ENCODE measurements at places on chromosomes 7 and 10.

DNA sequence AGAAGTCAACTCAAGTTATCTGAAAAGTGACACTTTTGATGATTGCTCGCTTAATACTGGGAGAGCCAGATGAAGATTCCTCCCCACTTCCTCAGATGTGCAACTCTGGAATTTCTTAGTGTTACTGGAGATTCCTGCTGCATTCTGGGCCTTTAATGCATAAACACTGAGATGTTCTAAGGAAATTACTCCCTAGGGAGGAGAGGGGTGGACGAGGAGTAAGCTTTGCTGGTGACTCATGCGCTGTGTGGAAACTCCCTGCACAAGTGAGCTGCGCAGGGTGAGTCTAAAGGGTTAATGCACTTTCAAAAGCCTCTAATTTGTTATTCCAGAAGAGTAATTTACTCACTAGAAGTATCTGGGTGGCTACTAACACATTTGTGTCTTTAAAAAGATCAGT is 46.3 kb downstream of the EGFR start:
- DNase-seq = no peak

DNA sequence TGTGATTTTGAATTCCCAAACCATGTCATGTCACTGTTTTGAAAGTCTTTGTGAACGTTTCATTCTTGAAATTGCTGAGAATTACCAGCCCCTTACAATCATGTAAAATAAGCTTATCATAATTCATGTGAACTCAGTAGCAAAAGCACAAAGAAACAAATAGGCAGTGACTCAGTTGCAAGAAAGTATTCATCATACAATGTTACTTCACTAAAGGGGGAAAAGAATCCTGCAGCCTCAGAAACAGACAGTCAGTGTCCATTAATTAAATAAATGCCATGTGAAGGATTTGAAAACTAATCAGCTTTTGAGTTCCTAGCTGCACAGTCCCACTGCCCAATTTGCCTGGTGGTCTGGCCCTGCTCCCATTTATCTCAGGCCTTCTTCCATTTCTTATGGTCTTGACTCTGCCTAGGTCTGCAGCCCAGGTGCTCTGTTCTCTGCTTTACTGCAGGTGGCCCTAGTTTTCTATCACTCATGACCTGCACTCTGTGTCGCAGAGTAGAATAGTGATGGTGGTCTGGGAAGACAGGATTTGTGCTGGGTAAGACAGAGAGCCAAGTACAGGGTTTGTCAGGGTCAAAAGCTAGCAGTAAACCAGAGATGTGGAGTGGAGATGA is 99.7 kb downstream of the PLCE1 start:
- DNase-seq = no peak

DNA sequence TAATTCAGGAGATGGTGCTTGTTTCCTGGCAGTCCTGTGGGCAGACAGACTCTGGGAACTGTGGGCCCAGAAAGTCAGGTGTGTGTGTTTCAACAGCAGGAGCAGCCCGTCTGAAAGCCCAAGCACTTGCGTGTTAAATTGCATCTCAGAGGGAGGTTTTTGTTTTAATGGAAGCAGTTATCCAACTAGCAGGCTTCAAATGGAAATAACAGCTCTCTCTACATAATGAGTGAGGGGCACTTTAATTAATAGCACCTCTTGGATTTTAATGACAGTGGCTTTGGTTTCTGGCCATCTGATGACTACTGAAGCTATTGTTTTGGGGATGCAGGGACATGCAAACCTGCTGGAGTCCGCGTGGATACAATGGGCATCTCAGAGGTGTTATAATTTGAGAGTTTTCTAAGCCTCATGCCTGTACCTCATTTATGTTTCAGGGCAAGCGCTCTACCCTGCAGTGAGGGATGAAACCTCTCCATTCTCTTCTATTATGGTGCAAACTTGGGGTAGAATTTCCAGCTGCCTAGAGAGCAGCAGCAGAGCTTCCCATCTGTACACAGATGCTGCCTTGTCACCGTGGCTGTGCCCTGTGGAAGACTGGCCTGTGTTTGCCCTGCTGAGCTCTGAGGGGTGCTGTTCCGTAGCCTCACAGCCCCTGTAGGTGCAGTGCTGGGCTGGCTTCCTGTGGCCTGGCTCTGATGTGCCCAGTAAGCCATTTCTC is 206.6 kb upstream of the GPR26 start:
- no peak for DNase-seq

DNA sequence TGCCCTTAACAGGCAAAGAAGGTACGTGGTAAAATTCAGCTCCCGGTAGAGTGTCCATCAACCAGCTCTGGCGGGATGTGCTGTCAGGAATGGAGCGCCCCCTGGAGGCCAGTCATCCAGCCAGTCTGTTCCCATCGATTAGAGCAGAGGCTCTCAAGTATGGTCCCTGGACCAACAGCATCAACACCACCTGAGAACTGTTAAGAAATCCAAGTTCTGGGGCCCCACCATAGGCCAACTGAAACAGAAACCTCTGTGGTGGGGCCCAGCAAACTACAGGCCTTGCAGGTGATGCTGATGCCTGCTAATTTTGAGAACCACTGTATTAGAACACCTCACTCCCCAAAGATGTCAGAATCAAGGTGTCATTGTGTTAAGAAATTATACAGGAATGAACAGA is 109.2 kb downstream of the DPY19L1 start:
- peak; percentile 22 for DNase-seq

- DNase-seq = no peak
Measured at GRCh38 chr10:103598654-103599115, 105.2 kb downstream of the NEURL1 start.

GRCh38 chr7:317643-318405 is 27.9 kb downstream of the FOXL3 start:
- DNase-seq = no peak

DNA sequence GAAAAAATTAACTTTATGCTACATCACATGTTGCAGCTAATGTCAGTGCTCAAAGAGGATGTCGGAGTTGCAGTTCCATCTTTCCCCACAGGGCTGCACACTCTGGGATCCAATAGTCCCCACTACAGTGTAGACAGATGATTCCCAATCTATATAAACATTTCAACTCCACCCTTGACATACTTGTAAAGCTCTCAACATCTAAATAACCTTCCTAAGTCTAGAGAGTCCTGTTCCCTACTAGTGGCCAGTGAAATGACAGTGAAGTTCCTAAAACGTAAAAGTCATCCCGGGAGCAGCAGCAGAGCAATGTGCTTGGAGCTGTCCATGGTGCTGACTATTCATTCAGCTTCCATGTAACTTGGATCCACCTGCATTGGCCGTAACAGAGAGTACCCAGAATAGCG is 145.1 kb downstream of the GRM8 start:
- no peak for DNase-seq

DNA sequence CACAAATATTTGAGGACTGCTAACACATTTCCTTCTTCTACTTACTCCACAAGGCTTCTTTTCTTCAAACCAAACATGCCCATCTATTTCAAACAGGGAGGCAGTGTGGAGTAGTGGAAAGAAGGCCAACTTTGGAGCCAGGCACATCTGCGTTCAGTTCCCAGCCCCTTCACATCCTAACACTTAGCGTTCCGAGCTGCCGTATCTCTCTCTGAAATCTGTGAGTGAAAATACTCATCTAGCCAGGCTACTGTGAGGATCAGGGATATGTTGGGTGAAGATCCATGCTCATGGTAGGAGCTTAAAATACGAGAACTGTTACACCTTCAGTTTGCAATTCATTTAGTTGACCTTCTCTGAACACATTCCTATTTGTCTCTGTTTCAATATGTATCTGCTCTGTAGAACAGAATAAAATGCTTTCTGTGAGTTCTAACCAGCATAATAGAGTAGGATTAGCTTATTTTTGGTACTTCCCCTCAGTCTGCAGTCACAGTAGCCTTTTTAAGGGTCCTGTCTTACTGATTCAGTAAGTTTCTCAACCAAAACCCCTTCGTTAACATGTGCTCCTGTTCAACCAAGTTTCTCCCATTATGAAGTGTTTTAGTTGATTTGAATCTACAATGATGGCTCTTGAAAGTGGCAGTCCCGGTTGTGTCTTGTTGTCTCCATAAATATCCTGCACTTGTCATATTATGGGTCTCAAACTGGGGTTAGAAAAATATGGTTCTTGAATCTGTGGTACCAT is 3.3 kb upstream of the MEST start:
- DNase-seq = no peak

- no peak for DNase-seq
Measured at GRCh38 chr7:114864278-114864677, 57.6 kb upstream of the MDFIC start.

GRCh38 chr7:128940494-128941322 is 3.0 kb downstream of the IRF5 start:
- DNase-seq = peak; percentile 83

- no peak for DNase-seq
Measured at GRCh38 chr10:110002801-110003523, 4.8 kb upstream of the ADD3 start.

- no peak for DNase-seq
Measured at GRCh38 chr10:48214716-48215485, 59.6 kb downstream of the FRMPD2 start.

DNA sequence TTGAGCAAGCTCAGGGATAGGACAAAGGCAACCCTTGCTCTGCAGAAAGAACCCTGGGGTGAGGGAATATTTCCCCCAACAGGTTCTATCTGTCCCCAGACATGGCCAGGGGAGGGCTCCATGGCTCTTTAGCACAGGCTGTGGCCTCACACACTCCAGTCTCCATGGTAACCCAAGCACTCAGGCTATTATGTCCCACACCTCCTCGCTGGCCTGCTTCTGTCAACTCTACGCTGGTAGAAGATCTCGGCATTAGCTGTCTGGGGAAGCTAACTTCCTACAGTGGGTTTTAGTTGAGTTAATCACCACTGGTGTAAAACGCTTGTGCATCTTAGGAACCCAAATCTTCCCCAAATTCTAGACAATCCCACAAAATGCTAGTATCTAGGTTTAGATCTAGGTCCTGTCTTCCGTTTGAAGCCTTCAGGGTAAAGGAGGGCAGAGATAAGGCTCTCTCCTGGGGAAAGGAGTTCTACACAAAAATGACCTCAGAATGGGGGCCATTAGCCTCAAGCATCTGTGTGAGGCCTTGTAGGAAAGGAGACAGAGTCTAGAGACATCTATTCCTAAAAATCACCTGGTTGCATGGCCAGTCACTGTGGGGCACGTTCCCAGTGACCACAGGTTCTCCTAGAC is 36.7 kb upstream of the SLIT1 start:
- no peak for DNase-seq

GRCh38 chr7:107978815-107979408 is 24.0 kb downstream of the LAMB1 start:
- DNase-seq = no peak

DNA sequence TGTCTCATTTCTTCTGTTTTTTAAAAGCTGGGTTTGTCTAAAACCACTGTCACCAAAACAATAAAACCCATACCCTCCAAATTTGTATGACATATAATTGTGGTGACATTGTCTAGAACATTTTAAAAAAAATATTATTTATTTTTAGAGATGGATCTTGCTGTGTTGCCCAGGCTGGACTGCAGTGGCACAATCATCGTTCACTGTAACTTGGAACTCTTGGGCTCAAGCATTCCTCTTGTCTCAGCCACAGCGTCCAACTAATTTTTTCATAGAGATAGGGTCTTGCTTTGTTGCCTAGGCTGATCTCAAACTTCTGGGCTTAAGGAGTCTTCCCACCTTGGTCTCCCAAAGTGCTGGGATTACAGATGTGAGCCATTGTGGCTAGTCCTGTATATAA is 116.5 kb downstream of the CCNY start:
- no peak for DNase-seq

GRCh38 chr10:69885379-69886013 is 83.8 kb downstream of the COL13A1 start:
- no peak for DNase-seq

DNA sequence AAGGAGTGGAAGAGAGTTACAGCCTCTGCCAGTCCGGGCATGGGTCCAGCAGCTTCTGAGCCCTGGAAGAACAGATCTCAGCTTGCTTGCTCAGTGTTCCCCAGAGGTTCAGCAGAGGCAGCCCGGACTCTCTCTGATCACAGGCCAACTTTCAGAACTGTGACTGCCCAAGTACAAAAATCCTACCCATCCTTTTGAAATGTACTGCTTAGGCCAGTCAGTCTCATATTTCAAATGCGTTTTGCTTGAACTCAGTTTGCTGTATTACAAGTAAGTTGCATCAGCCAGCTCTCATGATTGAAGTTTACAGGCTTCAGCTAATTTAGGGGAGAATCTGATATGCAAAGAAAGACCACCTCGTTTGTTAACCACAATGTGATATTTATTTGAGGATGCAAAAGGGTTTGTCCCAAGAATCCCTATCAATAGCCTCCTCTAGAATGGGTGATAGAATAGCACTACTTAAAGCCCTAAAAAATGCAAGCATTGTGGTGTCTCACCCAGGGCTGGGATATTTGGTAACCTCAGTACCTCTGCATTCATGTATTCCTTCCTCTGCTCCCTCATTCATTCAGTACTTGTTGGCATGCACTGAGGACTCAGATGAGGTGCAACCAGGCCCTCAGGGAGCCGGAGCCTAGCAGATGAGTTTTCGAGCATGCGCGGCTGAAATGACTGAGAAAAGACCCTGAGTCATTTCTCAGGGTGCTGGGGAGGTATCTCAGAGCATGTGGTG is 7.0 kb downstream of the AIMP2 start:
- DNase-seq = peak; percentile 56

GRCh38 chr7:17274551-17275245 is 23.8 kb upstream of the AHR start:
- DNase-seq = no peak

DNA sequence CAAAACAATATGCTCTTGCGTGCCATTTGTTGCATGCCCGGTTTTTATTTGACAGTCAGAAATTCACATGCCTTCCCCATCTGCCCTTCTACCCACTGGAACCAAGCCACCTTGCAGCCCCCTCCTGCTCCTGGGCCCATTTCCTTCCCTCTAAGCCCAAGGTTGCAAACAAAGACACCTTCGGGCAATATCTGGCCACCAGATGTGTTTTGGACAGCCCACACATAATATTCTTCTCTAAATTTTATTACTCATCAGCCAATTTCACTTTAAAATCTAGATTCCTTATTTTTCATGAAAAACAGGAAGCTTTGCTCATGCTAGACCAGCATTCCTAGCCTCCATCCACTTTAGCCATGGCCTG is 18.2 kb upstream of the C10orf105 start:
- DNase-seq = no peak

GRCh38 chr7:20786049-20786412 is 655 bp downstream of the SP8 start:
- DNase-seq = no peak

- DNase-seq = no peak
Measured at GRCh38 chr10:44818041-44818649, 93.0 kb upstream of the TMEM72 start.

GRCh38 chr10:69125554-69125953 is 1.6 kb downstream of the VPS26A start:
- DNase-seq = no peak

DNA sequence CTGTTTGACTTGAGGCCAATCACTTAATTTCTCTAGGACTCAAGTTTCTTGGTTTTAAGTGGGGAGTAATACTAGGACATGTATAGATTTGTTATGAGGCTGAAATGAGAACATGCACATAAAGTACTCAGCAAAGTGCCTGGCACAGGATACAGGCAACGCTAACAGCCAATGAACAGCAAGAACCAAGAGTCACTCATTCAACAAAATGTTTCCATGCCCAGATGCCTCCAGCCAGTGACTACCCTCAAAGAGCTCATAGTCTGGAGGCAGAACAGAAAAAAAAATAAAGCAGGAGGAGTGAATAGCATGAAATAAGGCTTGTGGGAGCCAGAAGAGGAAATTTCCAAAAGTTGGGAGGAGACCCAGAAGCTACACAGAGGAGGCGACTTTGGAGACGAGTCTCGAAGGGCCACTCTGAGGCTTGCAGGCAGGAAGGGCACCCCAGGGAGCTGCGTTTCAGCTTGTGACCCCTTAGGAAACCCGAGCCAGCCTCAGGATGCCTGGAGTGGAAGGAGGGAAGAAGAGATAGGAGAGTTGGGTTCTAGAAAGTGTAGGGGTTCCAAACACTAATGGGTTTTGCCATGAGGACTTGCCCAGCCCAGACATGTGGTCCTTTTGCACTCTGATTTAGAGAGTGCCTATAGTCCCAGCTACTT is 70.0 kb downstream of the CXCL12 start:
- DNase-seq = no peak

All from right lobe of liver (tissue), 6 donors.